ENCODE measurements at places on chromosomes 1 and 21.

DNA sequence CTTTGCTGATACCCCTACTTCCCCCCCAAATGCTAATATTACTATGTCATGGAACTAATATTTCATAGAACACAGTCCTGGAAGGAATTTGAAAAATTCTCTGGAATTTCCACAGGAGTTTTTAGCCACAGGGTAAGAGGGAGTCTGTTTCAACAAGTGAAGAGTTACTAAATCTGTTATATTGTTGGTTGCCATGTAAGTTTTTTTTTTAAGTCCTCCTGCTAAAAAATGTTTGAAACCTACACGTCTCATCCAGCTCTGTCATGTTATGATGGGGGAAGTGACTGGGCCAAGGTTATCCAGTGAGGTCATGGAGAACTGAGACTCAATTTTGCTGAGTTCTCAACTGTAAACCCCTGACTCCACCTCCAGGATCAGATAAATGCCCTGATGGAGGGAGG, 60.8 kb upstream of the USP24 start:
- no peak for DNase-seq

DNA sequence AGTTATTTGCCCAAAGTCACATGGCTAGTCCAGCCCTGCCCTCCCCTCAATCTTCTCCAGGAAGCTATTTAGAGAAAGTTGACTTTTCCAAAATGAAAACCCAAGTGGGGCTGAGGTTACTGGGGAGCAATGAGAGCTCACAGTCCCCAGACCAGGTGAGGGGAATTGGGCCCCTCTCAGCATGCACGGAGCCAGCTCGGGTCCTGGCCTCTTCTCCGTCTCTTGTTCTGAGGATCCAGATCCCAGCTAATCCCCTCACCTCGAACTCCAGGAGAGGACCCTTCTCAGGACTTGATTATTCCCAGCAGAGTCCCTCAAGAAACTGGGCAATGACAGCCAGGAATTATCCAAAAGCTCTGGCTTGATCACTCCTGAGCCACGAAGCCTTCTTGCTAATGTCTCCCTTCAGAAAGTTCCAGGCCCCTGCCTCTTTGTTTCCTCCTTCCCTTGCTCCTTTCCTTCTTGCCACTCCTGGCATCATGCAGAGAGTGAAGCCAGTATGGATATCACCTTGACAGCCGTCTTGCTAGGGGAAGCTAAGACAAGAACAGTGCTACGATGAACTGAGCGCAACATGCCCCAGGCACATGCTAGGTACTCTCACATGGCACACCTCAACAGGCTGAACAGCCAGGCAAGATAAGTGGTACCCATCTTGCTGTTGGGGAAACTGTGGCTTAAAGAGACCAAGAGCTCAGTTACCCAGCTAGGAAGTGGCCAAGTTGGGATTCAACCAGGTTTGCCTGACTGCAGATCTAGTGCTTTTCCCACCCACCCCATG, 51.9 kb downstream of the KLHDC7A start:
- DNase-seq = no peak

DNA sequence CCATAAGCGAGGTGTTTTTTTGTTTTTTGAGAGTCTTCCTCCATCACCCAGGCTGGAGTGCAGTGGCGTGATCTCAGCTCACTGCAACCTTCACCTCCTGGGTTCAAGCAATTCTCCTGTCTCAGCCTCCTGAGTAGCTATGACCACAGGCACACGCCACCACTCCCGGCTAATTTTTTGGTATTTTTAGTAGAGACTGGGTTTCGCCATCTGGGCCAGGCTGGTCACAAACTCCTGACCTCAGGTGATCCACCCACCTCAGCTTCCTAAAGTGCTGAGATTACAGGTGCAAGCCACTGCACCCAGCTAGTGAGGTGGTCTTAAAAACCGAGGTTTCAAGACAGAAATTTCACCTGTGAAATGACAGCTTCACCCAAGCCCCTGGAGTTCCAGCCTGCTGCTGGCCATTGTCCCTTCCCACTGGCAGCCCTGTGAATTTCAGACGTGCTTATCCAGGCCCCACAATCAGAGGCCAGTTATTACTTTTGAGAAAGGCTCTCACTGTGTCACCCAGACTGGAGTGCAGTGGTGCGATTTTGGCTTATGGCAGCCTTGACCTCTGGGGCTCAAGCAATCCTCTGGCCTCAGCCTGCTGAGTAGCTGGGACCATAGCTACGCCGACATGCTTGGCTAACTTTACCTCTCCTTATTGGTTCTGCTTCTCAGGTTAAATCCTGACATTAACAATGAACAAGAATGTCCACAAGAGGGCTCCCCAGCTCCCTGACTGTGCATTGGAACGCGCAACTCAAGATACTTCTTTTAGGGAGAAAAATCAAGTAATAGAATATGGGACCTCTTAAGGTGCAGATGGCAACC, 19.4 kb downstream of the ENO1 start:
- peak; percentile 56 for DNase-seq

DNA sequence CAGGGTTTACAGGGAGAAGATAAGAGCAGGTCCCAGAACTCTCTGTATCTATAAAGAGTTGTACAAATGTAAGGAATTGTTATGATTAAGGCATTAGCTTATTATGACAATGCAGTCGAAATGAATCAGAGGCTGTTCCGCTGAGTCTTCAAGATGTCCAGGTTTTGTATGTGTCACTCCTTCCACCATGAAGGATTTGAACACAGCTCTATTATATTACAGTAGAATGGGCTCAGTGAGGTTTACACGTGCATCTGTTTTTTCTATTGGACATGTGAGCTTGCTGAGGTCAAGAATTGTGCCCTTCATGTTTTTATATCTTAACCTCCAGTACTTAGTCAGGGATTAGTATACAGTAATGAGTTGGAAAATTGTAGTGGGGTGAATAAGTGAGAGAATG, 86.3 kb downstream of the MPZL1 start:
- DNase-seq = no peak

DNA sequence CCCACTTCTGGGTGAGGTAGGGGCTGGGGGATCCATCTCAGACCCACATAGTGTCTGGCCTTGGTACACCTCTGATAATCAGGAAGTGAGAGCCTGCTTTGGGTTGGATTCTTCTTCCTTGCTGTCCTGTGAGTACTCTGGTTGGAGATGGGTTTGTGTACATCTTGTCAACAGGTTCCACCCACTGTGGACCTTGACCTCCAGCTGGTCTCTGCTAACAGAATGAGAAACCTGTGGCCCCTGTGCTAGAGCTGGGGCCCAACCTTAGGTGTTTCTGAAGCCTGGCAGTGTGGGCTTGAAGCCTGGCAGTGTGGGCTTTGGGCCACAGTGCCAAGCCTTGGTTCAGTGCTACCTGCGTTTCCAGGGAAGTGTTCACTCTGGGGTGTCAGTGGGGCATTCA, 2.6 kb downstream of the ZBTB48 start:
- no peak for DNase-seq

Measured in CD4-positive, alpha-beta T cell treated with Interleukin-6 at 100 ng/mL for 8 hours (primary cell).